Stimulated activated CD8-positive, alpha-beta memory T cell treated with anti-CD3 and anti-CD28 coated beads, Interleukin-2, amount 100 ng/mL, for 1 hour (primary cell): ENCODE measurements at places on chromosomes 6 and 20.

DNA sequence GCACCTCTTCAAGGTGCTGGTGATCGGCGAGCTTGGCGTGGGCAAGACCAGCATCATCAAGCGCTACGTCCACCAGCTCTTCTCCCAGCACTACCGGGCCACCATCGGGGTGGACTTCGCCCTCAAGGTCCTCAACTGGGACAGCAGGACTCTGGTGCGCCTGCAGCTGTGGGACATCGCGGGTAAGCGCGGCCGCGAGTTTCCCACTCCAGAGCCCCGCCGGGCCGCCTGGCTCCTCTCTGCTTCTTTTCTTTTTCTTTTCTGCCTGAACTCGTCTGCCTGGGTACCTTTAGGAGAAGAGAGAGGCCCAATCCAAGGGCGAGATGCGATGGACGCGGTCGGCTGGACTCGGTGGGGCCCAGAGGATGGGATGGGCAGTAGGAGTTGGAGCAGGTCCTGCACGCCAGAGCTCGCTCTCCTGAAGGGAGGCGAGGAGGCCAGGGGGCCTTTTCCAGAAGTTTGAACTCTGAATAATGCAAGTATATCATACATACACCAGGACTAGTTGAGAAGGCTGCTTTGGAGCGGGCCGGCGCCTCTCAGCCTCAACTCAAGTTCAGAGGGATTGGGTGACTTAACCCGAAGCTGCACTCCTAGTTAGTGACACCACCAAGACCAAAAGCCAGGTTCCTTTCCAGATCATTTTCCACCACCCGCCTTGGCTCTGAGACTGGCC, 445 bp downstream of the RAB32 start:
- no peak for DNase-seq

- DNase-seq = no peak
These were observed 68.2 kb downstream of the MTFR2 start for GRCh38 chr6:136181861-136182260.

DNA sequence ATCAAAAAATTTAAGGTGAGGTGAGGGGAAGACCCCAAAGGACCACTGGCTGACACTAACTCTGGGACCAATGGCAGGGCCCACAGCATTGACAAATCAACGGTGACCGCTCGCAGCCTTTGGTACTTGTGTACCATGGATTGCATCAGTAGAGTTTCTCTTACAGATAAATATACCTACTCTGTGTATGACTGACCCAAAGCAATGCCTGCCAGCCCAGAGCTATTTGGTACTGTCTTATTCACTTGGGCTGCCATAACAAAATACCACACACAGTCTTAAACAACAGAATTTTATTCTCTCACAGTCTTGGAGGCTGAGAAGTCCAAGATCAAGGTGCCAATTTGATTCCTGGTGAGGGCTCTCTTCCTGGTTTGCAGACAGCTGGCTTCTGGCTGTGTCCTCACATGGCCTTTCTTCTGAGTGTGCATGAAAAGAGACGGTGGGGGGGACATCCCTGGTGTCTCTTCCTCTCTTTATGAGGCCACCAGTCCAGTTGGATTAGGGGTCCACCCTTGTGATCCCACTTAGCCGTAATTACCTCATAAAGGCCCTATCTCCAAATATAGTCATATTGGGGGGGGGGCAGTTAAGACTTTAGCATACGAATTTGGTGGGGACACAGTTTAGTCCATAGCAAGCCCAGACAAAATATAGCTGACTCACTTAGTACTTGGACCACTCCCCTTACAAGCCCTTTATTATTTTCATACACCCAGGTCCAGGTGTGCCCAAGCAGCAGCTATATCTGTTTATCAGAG, 336.3 kb downstream of the CD83 start:
- DNase-seq = no peak

GRCh38 chr6:132892929-132893771, 78.8 kb downstream of the RPS12 start:
- no peak for DNase-seq

- DNase-seq = no peak
These were observed 34.6 kb upstream of the SCUBE3 start for GRCh38 chr6:35178932-35179832.

DNA sequence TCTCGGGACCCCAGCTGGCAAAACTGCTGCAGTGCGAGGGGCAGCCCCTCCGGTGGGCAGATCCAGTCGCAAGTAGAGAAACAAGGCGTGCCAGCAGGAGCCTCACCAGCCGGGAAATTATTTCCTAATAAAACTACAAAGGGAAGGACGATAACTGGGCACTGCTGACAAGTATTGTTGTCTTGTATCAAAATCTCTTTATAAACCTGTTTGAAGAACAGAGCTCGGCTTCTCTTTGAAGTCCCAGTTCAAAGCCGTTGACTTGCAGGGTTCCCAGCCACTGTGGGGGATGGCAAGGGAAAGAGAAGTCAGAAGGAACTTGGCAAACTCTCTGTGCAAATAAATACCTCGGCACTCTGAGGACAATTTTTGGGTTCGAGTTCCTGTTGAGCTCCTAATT, 504.5 kb downstream of the CD83 start:
- no peak for DNase-seq
